H4 (cell line): ENCODE measurements at places on chromosomes 1 and 21. TPM values are rescaled to one million over a fixed set of nuclear protein-coding genes. Genes with fewer than 3 reads are reported as not detected.

Gene TXLNA
- total RNA-seq: 47.5 and 50.4 TPM in 2 replicates

- no peak for DNase-seq
Observed at GRCh38 chr1:166190400-166190799, 23.6 kb upstream of the FAM78B start.

DNA sequence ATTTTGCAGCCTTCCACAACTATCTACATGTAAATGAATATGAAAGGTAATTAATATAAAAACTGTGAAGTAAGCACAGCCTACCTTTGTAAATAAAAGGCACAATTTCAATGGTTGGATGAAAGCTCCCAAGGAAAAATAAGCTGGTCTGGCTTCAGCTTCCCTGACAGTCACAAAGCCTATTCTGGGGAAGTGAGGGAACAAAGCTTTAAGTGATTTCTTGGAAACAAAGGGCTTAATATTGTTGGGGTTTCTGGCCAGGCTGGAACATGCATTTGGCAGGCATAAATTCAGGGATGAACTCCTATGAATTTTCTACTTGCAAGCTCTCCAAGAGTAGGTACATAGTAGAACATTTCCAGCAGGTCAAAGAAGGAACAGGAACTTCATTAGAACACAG, 17.3 kb downstream of the BCAS2 start:
- DNase-seq: no peak

Gene MDM4
- total RNA-seq: 3.6 and 5.9 TPM in 2 replicates

Gene ZNF683
- not detected in 2 replicates for total RNA-seq

DNA sequence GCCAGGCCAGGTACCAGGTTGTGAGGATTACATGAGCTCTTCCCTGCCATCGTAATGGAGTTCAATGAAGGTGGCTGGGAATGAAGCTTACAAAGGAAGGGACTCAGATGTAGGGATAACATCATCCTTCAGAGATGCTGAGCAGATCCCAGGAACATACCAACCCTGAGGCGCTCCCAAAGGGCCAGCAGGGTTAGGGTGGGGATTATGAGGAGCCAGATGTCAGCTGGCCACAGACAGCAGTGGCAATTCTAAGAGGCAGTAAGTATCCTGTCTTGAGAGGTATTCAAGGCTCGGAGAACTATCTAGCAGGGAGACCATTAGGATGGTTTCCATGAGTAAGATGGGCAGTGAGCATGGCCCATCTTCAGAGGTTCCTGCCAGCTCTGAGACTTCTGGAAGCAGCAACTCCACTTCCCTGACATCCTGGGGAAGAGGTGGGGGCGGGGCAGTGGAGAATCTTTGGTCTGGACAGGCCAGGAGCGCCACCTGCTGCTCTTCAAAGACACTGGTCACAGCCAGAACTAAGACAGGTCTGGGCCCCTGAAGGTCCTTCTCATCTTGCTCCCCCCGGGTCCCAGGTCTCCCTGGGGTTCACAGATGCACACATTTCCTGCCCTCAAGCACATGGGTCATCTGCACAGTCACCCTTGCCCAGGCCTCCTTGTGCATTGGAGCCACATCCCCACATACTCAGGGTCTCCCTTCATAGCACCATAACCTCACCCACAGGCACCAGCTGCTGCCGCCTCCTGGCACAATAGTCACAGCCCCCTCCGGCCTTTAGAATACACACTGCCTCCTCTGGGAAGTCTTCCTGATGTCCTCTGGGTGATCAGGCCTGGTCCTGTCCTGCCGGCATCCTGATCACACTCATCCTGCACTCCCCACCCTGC, 2.7 kb upstream of the SDC3 start:
- DNase-seq: peak; percentile 80
